ENCODE measurements at places on chromosomes 5 and 9. TPM values are rescaled to one million over a fixed set of nuclear protein-coding genes. Genes with fewer than 3 reads are reported as not detected.

SLIT3 gene
- 0.49 TPM for total RNA-seq

QRFP gene
- total RNA-seq, result not detected

PITX1 gene
- total RNA-seq, result not detected

LHFPL2 gene
- 0.84 TPM for total RNA-seq

HINT2 gene
- 65.1 TPM for total RNA-seq

ELOVL7 gene
- 0.18 TPM for total RNA-seq

- DNase-seq, result no peak
Measured at GRCh38 chr5:115812372-115812771, 4.1 kb downstream of the CDO1 start.

GRCh38 chr5:10372726-10373709, 19.5 kb downstream of the MARCHF6 start:
- DNase-seq, result no peak

DNA sequence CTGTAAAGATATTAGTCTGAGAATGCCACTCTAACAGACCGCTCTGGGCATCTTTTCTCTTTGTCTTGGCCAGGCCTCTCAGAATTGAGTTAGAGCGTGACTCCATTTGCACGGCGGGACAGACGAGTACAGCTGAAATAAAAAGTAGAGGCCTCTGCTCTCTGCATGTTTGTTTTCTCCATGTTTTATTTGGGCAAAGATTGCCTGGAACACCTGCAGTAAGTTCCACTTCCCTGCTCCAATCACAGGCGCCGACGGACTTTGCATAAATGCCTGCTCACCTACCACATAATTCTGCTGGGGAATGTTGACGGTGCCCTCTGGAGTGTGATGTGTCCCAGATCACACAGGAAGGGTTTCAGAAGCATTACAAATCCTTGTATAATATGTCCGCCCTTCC, 10.6 kb downstream of the SPOCK1 start:
- DNase-seq, result no peak

- DNase-seq, result no peak
Measured at GRCh38 chr9:16421532-16421931, 448.9 kb downstream of the BNC2 start.

DNA sequence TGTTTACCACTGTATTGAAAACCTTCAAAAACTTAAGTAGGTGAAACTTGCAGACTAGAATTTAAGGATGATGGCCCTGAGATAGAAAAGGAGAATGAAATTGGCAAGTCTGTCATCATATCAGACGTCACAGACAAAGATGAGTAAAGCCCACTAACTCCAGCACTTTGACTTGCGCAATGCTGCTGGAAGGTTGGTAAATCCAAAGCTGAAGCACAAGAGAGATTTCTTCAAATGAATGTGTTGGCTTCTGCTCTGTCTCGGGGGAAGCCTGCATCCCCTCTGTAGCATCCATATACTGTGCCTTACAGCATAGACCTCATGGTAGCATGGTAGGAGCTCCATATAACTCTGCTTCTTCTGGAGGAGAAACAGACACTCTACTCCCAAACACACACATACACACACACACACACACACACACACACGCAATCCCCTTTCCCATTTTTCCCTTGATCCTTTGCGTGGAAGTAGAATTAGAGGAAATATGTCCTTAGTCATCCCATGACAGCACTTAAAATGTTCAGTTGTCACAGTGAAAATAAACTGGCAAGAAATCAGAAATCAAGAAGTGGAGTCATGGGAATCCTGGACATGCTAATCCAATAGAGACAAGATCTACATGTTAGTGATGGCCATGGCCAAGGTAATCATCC, 241.5 kb downstream of the NR3C1 start:
- no peak for DNase-seq

DNA sequence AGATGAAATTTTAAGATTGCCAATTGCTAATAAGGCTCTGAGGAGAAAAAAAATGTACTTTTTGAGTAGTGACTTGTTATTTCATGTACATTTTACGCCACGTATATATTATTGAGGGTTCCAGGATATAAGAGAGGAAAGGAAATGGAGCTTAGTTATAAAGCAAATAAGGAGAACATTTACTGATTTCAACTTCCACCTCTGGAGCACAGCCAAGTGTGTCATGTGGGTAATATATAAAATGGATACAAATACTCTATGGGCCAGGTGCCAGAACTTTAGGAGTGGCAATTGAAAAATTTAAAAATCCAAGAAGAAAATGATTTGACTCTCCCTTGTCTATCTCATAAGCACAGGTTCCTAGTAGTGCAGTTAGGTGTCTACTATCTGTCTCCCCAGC, 45.0 kb upstream of the VLDLR start:
- DNase-seq, result no peak

- DNase-seq, result no peak
Measured at GRCh38 chr5:147454996-147455677, 54.7 kb downstream of the DPYSL3 start.

- DNase-seq, result peak; percentile 82
Measured at GRCh38 chr5:181261320-181262049, 542 bp upstream of the TRIM52 start.

DNA sequence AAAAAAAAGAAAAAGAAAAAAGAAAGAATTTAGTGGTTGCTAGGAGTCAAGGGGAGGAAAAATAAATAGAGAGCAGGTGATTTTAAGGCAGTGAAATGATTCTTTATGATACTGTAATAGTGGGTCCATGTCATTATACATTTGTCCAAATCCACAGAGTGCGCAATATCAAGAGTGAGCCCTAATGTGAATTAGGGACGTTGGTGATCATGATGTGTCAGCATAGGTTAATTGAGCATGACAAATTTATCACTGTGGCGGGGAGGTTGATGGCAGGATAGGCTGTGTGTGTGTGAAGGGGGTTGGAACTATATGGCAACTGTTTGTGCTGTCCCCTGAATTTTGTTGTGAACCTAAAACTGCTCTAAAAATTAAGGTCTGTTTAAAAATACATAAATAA, 357.8 kb downstream of the ICE1 start:
- DNase-seq, result no peak

GRCh38 chr5:158911693-158912363, 187.9 kb downstream of the EBF1 start:
- no peak for DNase-seq

- no peak for DNase-seq
Measured at GRCh38 chr9:75063556-75064305, 24.2 kb downstream of the NMRK1 start.

- DNase-seq, result no peak
Measured at GRCh38 chr5:2143646-2144353, 261.1 kb upstream of the IRX4 start.

- DNase-seq, result no peak
Measured at GRCh38 chr5:107885601-107886000, 214.9 kb upstream of the EFNA5 start.

GRCh38 chr9:33687779-33688178, 107.6 kb upstream of the PRSS3 start:
- DNase-seq, result no peak

DNA sequence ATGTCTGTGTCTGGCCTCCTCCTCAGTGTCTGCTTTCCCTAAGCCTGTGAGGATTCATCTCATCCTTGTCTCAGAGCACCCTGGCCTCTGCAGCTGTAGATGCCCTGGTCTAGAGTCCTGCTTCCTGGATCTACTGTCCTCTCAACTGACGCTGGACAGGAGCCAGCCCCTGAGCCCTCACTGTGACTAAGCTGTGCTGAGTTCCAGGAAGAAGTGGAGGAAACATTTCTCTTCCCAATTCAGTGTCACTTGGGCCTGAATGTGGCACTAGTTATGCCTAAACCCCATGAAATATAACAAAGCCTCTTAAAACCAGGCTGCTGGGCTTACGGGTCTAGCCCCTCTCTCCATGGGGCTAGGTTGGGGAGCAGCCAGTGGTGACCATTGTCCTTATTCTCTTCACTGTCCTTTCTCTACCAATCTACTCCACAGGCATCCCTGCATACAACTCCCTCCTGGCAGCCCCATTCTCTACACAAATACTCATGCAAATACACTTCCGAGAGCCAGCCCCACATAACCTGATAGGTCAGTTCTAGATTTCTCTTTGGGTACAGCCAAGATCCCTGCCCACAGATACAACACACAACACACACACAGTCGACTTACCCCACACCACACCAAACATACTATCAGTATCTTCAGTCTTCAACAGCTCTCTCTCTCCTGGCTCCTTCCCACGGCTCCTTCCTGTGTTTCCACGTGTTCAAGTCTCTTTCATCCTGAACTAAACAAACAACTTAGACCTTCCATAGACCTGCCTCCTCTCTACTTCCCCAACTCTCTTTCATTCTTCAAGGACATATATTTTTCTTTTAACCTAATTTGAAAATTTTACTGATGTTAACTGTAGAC, 220.8 kb downstream of the SNX18 start:
- DNase-seq, result no peak

DNA sequence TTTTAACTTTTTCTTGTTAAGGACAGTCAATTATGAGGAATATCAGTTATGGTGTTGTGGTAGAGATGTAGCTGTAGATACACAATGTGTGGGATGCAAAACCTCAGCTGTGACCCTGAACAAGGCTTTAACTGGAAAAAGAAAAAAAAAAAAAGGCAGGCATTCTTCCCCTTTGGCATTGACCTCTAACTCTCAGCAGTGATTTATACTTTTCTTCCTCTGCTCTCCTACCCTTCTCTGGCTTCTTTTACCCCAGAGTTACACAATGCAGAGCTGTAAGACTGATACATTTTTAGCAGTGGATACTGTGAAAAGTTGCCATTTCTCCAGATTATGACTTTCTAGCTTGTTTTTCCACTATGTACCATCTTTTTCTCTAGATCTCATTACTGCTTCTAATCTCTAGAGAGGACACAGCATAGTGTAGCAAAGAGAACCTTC, 2.0 kb downstream of the CTNNAL1 start:
- no peak for DNase-seq

DNA sequence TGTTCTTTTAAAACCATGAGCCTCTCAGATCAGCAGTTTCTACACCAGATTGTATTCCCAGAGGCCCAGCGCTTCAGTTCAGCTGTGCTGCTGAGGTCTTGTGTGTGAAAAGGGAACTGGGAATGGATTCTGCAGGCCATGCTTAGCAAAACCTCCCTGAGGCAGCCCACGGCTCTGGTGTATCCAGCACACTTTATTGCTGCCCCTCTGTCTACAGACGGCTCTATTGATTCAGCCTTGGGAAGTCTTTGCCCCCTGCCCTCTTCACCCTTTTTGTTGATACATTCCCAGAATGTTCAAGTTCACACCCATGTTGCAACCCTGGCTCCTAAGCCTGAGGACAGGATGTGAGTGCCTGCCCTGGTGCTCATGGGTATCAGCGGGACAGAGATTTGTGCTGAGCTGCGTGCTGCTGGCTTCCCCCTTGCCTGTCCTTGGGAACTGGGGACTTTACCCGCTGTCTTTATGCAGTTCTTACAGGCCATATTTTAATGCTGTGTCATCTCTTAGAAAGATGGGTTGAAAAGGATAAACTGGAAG, 37.3 kb downstream of the ARHGAP26 start:
- no peak for DNase-seq

GRCh38 chr5:160619381-160619780, 197.7 kb downstream of the PTTG1 start:
- no peak for DNase-seq

DNA sequence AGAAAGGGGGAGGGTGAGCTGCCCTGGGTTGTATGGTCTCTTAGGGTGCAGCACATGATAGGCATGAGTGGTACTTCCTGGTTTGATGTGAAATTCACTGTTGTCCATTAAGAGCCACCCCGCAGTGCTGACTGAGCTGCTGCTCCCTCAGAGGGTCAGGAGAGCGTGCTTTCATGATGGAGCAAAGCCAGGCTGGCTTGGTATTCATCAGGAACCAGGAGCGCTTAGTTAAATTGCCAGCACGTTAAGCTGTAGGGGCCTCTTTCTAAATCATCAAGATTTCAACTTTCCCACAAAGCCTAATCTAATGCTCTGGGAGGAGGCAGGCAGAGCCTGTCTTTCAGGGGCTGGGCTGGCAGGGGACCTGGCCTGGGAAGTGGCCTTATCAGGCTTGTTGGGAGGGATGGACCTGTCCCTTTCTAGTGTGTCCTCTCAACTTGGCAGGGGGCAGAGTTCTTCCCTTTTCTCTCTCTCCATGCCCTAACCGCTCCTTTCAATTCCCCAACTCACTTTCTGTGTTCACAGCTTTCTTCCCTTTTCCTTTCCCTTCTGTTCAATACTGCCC, 7.9 kb downstream of the CYSTM1 start:
- DNase-seq, result no peak

GRCh38 chr5:96871027-96871399, 5.3 kb upstream of the ERAP2 start:
- no peak for DNase-seq

- no peak for DNase-seq
Measured at GRCh38 chr9:69495296-69495695, 170.3 kb downstream of the ENTREP1 start.

- no peak for DNase-seq
Measured at GRCh38 chr5:92544596-92544995, 1036.4 kb downstream of the NR2F1-AS1 start.

- no peak for DNase-seq
Measured at GRCh38 chr5:72057816-72058215, 49.5 kb upstream of the MAP1B start.

GRCh38 chr5:38448568-38449350, 107.7 kb downstream of the LIFR start:
- DNase-seq, result no peak

DNA sequence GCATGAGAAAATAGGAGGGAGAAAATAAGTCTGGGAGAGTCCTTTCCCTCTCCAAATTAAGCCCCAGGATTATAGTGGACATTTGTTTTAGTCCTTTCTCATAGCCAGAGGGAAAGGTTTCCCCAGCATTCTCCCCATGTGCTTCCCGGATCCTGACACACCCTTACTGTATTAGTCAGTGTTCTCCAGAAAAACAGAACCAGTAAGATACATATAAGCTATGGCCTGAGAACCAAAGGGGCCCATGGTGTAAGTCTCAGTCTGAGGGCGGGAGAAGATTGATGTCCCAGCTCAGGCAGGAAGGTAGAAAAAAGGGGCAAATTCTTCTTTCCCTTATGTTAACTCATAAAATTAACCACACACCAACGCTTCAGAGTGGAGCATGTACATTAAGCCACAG, 25.6 kb upstream of the SPATA31D4 start:
- no peak for DNase-seq

DNA sequence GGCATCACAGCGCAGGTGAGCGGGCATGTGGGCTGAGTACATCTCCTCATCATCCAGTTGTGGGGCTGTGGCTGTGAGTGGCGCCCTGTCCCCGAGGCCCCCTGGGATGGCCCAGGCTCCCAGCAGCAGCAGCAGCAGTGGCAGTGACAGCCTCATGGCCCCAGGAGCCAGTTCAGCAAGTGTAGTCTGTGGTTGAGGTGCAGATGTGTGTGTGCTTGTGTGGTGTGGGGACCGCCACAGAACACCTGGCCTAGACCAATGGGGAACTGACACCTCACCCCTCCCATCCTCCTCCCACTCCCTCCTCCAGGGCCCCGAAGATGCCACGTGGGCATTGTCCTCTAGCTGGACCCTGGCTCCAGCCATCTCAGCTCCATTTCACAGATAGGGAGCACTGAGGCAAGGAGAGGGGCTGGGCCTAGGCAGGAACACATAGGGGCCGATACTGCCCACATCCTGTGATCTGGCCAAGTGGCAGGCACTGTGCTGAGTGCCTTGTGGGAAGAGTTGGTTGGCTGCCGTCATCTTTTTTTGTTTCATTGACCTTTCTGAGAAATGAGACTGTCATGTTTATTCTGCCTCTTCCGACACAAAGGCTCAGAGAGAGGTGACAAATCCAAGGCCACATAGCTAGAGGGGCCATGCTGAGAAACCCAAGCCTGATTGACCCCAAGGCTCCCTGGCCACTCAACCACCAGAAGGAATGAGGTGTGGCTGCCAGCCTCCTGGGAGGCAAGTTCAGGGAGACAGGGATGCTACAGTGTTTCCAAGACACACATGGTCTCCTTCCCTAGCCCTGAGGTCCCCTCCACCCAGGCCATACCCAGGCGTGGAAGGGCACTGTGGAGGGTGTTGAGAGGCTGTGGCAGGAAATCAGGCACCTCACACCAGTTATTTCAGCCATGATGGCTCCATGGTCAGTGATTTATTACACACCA, at the start of gene MZB1:
Gene MZB1 (minus strand): TSS at position 213 of the 938 bp plus-strand sequence. CDS start 57 bp downstream, at position 156.
- peak; percentile 89 for DNase-seq
